GM19239 (cell line): ENCODE measurements at places on chromosomes 11 and 22.

- no peak for DNase-seq
Observed at GRCh38 chr11:96154802-96155520, 188.0 kb downstream of the MAML2 start.

DNA sequence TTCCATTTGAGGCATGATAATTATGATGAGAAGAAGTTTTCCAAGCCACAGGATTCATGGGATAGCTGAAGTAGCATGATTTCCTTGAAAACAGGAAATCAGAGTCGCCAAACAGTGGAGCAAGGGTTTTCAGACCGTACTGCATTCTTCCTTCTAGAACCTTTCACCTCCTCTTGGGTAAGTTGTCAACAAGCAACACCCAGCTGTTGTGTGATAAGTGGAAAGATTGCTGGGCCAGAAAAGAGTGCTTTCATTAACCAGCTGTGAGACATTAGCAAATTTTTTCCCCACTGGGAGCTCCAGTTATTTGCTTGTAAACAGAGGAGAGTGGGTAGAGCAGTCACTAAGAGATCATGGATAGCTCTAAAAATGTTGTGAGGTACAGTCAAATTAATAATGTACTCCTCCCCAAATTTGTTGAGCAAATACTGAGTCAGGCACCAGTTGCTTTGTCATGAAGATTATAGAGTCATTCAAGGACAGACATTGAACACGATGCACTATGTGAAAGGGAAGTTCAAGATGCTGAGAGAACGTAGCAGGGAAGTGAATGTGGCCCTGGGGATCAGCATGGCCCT, 11.7 kb upstream of the MPEG1 start:
- no peak for DNase-seq

GRCh38 chr11:128634395-128634794, 47.0 kb upstream of the ETS1 start:
- no peak for DNase-seq

DNA sequence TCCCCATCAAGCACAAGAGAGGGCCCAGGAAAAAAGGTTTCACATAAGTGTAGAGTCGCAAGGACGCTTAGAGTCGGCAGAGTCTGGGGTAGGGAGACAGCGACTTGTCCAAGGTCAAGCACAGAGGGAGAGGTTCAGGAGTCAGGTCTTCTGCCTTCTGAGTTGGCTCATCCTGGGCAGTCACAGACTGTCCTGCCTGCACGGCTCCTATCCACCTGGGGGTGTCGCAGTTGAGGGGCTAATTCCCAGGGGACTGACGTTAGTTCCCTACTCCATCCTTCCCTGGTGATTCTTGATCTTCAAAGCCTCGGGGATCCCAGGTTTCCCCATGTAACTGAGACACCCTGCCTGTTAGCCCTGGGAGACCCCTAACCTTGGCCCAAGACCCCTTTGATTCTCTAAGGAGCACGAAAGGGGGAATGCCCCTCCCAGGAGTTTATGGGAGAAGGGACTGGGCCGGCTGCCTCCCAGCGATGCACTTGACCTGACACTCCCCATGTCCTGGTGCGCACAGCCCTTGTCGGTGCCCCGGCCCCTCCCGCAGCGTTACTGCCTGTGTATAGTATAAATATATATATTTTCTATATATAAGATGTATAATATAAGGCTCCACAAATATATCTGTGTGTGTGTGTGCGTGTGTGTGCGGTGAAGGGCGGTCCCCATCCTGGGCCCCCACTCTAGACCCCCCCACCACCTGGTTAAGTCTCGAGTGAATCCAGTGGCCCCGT, 14.7 kb upstream of the TAB1 start:
- DNase-seq = no peak

DNA sequence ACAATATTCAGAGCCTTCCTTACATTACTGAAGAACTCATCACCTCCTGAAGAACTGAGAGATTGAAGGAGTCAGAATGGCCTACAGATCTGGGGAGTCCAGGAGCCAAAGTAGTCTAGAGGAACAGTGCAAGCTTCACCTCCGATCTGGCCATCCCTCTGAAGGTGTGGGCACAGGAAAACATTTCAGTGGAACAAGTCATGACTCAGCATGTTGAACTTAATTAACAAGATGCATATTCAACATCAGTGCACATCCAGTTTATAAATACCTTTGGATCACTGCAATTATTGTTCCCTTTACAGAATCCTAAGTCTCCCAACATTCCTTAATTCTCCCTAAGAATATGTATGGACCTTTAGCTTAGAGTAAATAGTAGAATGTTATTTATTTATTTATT, 25.5 kb downstream of the PAAF1 start:
- DNase-seq = no peak

GRCh38 chr11:112499153-112499880, 238.7 kb upstream of the PLET1 start:
- no peak for DNase-seq

DNA sequence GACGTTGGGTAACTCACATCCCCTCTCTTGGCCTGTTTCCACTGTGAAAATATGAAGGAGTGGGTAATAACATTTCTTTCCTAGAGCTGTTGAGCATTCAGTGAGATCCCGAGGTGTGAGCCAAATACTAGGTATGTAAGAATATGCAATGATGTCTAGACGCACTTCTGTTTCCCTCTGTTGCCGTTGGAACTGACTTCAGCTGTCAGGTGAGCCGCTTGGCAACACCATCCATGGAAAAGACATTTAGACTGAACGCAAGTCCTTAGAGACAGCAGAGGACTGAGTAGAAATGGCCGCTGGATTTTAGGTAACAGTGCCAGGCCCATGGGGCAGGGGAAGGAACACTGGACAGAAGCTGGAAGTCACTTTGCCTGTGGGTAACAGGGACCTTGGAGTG, 29.5 kb upstream of the SHANK2 start:
- DNase-seq = no peak

DNA sequence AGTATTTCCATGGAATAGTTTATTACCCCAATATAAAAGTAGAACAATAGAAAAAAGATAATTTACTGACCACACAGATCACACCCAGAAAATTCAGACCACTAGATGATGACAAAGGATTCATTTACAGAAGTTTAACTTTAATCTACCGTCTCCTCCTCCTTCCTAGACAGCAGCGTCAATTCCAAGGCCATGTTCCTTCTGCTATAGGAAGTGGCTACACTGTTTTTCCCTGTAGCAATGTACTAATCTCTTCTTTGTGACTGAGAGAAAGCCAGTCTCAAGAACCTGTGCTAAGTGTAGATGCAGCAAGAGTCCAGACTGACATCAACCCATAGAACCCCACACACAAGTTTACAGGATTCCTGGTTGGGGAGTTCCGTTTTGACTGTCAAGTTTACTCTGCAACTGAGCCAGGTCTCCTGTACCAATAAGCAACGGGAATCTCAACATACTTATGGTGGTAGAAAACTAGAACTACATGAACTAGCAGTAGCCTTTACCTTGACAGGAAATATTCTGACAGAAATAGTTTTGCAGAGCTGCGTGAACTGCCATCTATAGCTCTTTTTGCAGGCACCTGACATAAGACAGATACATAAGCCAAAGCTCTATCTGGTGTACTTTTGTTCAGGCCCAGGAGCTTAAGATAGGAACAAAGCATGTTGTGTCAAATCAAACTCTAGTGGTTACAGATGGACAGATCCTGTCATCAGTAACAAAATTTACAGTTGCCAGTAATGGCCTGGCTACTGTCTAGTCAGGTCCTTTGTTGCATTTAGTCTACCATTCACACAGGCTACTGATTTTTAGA, 42.9 kb downstream of the MRTFA start:
- DNase-seq = no peak

DNA sequence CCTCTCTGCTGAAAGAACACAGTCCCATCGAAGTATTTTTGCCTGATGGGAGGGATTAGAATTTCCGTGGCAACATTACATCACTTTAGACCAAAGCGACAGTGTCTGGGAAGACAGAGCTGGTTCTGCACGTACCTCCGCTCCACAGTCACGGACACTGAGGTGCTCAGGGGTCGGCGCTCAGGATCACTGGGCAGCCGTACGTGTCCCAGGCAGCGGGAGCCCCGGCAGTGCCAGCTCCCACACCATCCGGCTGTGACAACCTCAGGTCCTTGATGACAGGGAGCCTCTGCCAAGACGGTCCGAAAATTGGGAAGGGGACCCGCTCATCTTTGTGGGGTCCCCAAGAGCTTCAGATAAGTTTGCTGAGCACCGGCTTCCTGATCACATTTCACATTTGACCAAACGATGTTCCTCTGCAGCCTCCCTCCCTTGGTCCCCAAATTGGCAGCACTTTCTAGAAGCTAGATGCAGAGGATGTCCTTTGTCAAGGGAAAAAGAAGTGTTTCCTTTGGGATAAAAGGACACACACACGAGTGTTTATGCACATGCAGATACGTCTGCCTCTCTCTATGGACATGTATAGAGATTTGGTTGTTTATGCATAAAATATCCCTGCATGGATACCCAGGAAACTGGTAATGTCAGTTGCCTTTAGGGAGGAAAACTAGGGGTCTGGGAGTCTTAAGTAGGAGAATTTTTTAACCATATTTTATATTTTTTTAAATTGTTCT, 61.6 kb upstream of the LINC01488 start:
- no peak for DNase-seq
